ENCODE measurements at places on chromosomes 6 and 20.

GRCh38 chr6:122248844-122249243 is 150.6 kb upstream of the HSF2 start:
- DNase-seq: no peak

DNA sequence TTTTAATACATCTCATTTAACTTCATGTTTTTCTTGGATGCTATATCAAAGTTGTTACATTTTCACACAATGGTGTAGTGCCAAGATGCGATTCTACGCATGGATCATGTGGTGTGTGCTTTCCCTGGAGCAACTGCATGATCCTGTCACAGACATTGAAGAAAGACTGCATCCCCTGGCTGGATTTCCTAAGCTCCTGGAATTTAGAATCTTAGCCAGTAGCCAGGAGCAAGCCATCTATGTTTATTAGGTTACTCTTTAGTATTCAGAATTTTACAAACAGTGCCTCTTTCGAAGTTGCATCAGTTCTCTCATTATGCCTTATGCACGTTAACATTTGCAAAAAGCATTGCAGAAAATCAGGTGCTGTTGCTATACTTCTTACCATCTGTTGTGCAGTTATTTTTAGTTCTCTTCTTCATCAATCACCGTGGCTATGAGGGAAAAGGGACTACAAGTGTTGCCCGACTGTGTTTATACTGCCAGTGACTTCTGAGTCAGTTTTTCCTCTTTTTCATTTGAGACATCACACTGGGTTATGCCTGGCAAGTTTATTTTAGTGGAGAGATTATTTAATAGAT is 584.2 kb downstream of the BCKDHB start:
- no peak for DNase-seq

- DNase-seq: no peak
These were observed 797 bp downstream of the PBX2 start for GRCh38 chr6:32189069-32189741.

DNA sequence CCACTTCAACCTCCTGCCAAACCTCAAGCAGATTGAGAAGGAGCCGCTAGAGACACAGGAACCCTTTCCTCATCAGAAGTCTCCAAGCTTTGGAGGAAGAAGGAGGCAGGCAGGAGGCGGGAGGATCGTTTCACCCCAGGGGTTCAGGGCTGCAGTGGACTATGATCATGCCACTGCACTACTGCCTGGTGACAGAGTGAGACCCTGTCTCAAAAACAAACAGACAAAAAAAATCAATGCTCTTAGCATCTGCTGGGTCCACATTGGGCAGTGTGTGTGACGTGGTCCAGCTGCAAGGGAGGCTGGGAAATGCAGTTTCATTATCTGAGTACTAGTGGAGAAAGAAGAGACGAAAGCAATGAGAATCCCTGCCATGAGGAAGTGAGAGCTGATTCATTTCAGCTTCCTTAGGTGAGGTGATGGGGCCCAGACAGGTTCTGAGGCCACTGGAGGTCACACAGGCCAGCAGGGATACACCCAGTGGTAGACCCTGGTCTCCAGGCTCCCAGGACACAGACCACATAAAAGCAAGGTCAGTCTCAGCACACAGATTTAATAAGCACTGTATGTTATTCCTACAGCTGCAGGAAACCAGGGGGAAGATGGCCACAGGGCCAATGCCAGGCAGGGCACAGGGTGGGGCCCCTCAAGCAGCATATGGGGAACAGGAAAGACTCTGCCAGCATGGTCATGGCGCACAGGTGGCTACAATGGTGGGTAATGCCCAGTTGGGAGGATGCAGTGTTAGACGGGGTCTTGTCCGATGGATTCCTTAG is 4.3 kb downstream of the GFRA4 start:
- no peak for DNase-seq

DNA sequence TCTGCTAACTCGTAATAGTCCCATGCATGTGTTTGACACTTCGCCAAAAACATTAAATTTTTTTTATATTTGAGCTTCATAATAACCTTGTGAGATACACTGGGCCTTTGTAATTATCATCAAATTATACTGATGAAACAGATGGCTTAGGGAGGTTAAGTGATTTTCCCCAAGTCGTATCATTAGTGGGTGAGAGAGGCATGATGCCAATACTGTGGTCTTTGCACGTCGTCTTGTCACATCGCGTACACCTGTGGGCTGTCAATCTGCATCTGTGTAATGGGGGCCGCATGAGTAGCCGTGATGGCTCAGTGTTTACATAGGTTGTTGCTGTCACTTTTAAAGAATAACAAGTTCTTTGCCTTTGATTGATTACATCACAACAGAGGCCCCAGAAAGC is 1.7 kb downstream of the PRL start:
- no peak for DNase-seq

DNA sequence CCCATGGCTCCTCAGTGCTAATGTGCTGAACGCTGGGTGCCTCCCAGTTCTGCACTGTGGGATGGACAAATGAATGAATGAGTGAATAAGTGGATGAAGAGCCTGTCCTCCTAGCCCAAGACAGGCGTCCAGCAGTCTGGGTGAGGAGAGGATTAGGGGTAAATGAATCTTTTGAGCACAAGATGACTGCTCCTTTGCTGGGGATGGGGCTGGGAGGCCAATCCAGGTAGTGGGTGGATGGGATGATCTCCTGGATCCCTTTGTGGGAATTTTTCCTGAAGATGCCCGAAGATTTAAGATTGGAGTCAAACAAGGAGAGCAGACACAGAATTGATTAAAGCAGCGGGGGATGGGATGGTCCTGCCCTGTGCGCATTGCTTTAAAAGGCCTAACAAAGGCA is 65.3 kb upstream of the MLN start:
- DNase-seq: no peak

GRCh38 chr6:136656121-136656520 is 105.9 kb upstream of the MAP7 start:
- DNase-seq: no peak

DNA sequence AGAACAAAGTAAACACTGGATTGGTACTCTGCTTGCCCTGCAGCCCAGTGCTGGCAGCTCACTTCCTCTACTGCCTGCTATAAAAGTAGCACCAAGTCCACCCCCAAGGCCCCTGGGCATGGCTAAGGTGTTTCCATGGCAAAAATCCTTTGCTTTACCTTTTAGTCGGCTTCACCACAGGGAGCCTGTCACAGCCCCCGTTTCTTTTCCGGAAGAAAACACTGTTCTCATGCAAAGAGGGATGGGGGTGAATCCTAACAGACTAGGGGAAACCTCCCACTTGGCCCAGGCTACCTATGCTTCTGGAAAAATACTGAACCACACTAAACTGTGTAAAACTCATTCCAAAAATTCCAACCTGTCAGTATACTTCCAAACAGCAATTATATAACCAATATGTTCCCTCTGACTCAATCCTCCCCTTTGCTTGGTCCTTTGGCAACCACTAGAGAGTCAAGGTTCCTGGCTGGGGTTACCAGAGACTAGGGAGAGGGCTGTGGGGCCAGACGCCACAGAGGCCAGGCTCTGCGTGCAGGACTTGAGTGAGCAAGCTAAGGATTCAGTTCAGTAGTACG is 16.1 kb downstream of the PPIL1 start:
- DNase-seq: no peak

- DNase-seq: no peak
These were observed 47.6 kb upstream of the ADGRF4 start for GRCh38 chr6:47650553-47651432.

DNA sequence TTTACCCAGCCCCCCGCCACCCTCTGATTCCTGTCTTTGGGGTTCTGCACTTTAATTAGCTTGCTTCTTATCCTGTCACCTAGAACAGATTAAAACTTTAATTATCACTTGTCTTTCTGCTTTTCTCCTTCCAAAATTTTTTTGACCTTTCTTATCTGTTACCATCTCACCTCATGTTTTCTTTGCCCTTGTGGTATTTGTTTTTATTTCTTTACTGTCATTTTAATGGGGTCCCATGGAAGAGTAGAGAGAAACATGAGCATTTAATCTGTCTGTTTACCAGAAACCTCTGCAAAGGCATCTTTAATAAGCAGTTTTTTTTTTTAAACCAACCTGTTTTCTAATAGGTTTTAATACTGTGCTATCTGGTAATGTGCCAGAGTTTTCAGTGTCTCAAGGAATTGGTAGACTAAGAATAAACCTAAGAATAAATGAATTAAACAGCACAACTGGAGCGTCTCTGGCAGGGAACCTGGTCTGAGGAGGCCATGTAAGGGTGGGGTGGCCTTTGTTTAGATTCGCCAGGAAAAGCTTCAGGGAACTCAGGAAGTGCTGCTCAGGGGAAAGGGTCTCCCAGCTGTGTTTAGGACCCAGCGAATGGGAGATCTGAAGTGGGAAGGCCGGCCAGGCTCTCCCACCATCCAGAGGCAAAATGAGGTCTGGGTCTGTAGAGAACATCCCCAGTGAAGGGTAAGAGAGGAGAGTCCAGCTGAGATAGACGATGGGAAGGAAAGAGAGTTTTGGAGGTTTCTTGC is 69.8 kb downstream of the ARID1B start:
- DNase-seq: no peak

DNA sequence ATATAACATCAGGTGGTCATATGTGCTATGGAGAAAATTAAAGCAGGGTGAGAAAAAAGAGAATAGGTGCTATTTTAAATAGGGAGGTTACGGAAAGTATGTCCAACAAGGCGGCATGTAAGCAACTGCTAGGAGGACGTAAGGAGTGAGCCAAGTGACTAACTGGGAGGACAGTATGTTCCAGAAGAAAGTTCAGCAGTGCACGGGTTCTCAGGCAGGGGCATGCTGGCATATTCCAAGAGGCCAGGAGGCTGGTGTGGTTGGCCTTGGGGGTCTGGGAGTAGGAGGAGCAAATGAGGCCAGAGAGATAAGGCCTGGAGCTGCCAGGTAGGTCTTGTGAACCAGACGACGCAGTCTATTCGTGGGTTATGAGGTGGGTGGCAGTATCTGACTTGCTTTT is 112.4 kb downstream of the ARMC2 start:
- no peak for DNase-seq

Data from upper lobe of right lung (tissue), 1 donor.